ENCODE measurements at places on chromosomes 2 and 18.

- DNase-seq, result no peak
Measured at GRCh38 chr2:154264024-154264423, 392.3 kb downstream of the GALNT13 start.

DNA sequence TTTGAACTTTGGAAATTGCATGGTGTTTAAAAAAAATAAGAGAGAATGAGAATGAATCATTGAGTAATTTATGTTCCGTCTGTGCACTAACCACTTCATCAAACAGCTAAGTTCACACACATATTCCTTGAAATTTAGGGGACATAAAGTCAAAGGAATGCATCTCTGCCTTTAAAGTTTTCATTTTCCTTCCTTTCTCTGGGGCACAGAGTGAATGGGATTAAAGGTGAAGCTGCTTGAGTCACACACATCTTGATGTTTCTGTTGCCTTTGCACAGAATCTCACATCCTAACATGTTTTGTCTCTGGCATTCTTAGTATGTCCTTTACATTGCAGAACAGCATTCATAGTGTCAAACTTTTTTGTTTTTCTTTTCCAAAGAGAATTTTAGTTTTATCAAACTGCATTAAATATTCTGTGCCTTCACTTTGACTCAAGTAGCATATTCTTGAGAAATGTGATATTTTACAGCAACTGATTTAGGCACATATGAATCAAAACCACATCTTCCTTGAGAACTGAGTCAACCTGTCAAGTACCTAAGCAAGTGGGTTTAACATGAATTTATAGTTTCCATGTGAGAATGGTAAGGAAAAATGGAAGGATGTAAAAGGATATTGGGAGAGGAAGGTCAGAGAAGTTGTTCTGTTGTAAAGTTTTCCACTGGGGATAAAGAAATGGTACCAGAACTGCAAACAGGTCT is 169.1 kb upstream of the THUMPD2 start:
- DNase-seq, result no peak

- no peak for DNase-seq
Measured at GRCh38 chr2:200383380-200384110, 77.1 kb downstream of the SPATS2L start.

DNA sequence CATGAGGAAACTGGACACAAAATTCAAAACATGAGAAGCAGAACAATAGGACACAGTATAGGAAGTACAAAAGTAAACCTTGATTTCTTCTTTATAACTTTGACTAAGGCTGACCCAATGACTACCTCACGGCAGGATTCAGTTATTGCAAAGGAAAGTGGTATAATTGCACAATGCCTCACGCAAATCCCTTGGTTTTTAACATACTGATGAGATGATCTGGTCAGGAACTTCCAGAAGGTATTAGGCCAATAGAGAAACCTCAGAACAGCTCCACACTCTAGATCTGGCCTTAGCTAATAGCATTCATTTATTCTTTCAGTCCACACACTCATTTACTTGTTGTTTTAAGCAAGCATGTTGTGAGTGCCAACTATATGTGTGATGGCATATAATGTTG is 1526.9 kb upstream of the ACVR2A start:
- no peak for DNase-seq
